Nasal cavity respiratory epithelium epithelial cell of viscerocranial mucosa (primary cell): ENCODE measurements at places on chromosomes 7 and 10. TPM values are rescaled to one million over a fixed set of nuclear protein-coding genes. Genes with fewer than 3 reads are reported as not detected.

The CLDN15 gene
- 2.4 and 5.1 TPM in 2 replicates for total RNA-seq

The POR gene
- total RNA-seq, result 75.9 and 185 TPM in 2 replicates

The NUDT13 gene
- total RNA-seq, result 0.34 and 1.3 TPM in 2 replicates

The NUTM2B gene
- 0.50 and 0.68 TPM in 2 replicates for total RNA-seq

The APBB1IP gene
- not detected in 2 replicates for total RNA-seq
